Neural progenitor cell (in vitro differentiated cells): ENCODE measurements at places on chromosomes 13 and 19.
A peak's percentile ranks its signal among the peaks of the same experiment; 100 is the strongest.

DNA sequence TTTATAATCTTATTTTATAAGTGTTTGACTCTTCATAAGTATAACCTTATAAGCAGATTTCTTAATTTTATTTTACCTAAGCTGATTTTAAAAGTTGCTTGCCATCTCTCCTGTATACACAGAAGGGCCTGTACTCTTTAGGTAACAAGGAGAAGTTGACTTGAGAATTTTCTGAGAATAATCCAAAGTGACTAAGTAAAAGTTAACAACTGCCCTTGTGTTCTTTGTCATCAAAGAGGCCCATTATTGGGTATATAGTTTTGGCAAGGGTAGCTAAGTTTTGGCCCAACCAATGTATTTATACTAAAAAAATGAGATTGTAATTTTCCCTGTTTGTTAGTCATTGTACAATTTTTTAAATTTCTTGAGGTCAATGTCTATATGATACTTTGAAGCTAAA lies 3.2 kb downstream of the LCP1 start:
- no peak for DNase-seq

DNA sequence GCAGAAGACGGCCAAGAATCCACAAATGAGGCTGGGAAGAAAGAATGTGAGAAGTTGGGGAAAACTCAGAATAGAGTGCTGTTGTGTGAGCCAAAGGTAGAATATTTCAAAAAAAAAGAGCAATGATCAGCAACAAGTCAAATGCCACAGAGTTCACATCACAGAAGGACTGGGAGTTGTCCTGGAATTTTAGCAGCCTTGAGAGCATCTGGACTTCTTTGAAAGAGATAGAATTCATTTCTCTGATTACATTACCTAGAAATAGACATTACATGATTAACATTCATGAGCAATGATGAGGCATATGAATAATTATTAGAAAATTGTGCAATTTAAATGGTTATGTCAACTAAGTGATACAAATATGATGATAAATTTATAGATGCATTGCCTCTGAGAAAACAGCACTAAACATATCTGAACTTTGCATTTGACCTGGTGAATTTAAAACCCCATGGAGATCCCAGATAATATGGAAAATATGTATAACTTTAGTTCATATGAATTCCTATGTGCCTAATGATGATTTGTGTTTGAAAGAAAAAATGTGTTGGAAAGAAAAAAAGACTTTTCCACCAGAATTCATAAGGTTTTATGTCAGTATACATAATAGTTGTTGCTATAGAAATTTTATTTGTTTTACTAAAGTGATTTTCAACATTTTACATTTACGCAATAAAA lies 186.2 kb downstream of the POSTN start:
- DNase-seq: no peak

DNA sequence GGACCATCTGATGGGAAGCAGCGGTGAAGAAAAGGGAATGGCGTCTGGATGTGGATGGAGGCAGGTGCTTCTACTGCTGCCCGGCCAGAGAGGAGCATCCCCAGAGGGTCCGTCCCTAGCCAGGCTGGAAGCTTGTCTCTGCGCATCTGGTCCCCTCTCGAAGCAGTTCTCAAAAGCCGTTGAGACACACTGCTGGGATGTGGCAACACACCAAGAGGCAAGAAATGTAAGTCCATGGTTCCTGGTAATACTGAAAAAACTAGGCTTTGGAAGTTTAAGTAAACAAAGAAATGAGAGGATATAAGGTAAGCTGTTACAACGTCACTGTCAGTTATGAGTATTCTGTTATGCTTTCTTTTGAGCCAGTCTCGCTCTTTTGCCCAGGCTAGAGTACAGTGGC lies 15.1 kb upstream of the FFAR2 start:
- no peak for DNase-seq

DNA sequence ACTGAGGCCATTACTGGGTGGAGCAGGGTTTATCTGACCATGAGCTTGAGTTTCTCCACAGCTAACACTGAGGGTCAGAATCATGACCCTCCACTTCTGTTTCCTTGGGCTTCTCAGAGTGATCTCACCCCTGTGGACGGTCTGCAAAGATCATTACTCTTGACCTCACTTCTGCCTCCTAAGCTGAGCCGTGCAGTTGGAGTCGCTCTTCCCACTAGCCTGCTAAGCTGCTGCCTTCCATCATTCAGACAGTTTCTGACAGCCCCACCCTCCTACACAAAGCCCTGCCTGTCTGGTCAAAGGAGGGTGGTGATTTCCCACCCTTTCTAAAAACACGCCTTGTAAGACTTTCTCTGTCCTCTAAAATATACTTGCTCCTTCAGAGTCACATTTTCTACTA lies 9.3 kb upstream of the FRY start:
- DNase-seq: peak; percentile 33

- DNase-seq: no peak
Observed at GRCh38 chr13:62092536-62092935, 676.9 kb upstream of the PCDH20 start.

DNA sequence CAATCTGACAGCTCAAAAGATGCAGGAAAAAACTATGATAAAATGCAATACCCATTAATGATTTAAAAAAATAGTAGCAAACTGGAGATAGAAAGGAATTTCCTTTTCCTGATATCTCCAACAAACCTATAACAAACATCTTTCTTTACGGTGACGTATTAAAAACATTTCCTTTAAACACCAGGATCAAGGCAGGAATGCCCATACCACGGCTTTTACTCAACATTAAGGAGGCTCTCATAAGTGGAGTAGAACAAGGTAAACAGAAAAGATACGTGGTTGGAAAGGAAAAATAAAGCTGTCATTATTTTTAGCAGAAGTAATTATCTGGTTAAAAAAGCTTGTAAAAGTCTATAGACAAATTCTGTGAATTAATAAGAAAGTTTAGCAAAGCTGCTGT lies 61.1 kb downstream of the MIPEP start:
- DNase-seq: no peak
